ENCODE measurements at places on chromosomes 4 and X. TPM values are rescaled to one million over a fixed set of nuclear protein-coding genes. Genes with fewer than 3 reads are reported as not detected.

RPL34 gene
- 1,578 TPM for total RNA-seq

- DNase-seq: no peak
Measured at GRCh38 chr4:113086172-113086695, 36.8 kb downstream of the ANK2 start.

ACSL1 gene
- 43.2 TPM for total RNA-seq

KLF8 gene
- total RNA-seq: 12.6 TPM

GRCh38 chr4:97605932-97606331, 537.3 kb downstream of the STPG2 start:
- no peak for DNase-seq

GRCh38 chrX:141279476-141279875, 37.2 kb upstream of the SPANXC start:
- DNase-seq: no peak

DNA sequence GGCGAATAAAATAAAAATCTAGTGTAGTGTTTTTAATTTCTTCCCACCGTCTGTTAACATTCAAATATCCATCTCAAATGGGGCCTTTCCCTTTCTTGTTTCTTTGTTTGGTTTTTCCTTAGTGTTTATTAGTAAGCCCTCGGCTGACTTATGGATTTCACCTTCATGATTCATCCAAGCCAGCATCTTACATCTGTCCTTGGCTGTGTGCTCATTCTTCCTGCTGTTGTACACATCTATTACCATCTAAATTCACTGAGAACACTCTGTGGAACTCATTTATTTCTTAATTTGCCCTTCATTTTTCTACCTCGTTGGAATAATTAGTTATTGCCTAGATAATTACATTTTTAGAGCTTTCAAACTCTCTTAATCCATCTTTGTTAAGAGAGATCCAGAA, 84.9 kb downstream of the SPCS3 start:
- DNase-seq: no peak

DNA sequence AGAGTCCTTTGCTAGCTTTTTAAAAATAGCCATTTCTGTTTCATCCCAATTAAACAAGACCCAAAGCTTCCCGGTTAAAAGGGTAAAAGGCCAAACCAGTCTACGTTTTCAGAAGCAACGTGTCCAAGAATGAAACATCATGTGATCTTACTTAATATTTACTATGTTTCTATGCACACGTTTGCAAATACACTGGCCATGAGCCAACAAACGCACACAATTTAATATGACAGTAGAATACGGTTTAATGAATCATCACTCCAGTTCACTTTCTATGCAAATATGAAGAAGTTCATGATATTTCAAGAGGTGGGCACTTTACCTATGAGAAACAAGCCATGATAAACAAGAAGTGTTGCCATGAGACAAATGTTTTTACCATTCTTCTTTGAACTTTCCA, 4.3 kb downstream of the NR0B1 start:
- no peak for DNase-seq

- no peak for DNase-seq
Measured at GRCh38 chr4:145927030-145927429, 11.6 kb downstream of the ZNF827 start.

DNA sequence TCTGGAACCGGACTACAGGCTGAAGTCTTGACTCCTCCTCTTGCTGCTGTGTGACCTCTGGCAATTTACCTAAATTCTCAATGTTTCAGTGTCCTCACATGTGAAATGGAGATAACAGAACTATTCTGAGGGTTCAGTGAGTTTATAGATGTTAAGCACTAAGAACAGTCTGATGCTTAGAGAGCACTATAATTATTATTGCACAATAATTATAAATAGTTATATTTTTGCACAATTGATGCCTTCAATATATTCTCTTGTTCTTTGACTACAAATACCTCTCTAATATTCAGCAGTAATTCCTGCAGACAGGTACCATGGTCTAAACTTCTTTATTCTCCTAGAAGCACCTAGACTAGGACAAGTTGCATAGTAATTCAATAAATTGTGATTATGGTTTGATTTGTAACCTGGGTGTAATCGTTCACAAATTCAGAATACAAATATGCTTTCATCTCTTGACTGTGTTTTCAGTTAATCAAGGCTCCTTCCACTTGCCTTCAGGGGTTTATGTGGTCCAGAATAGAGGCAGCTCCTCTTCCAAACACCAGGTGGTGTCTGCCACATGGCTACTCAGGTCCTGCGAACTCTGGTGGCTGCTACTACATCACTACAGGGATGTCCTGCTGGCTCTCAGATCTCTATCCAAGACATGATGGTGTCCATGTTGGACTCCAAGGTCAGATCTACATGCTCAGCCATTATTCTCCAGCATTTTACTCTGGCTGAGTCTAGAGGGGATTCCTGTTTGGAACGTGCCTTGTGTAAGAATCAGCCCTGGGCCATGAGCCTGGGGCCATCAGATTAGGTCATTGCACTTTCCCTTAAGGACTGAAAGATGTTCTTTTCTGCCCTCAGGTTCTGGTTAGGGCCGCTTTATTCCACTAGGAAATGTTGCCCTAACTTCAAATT, 103.4 kb downstream of the QRFPR start:
- DNase-seq: no peak

DNA sequence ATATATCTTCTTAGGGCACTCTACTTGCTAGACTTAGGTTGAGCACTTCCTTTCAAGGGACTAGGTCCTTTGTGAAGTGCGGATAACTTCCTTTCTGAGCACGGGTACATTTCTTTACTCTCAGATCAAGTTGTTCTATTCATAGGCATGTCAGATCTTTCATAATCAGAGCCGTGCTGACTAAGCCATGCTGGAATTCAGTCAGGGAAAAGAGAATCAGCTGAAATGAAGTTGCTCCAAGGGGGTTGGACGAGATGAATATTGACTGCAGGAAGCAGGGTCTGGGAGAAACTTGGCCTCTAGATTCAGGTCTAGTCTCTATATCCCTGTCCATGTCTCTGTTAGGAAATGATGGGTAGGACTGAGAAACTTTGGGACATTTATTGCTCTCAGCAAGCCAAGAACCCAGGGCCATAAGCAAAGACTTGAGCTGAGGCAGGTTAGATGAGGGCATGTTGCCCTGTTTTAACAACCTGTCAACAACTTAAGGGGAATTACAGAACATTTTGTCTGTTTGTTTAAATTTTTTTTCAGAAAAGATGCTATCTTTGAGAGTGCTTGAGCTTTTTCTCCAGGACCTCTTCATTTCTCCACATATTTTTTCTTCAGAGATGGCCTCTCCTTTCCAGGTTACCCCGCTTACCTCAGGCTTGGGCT, 28.3 kb downstream of the AREG start:
- no peak for DNase-seq

DNA sequence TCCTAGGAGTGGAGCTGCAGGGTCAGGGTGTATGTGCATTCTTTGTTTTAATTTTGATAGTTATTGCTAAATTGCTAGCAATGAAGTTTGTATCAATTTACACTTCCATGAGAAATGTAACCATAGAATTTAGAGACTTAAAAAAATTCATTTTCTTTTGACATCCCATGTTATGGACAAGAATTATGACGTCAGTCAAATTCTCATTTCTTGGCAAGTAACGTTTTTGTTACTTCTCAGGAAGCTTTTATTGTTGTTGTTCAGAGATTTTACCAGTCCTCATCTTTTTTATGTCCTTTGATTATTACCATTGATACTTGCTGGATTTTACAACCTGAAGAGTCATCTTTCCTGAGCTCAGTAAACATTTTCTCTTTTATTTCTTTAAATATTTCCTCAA, 417.5 kb upstream of the ARX start:
- no peak for DNase-seq

TLR8 gene
- under 0.01 TPM for total RNA-seq

DNA sequence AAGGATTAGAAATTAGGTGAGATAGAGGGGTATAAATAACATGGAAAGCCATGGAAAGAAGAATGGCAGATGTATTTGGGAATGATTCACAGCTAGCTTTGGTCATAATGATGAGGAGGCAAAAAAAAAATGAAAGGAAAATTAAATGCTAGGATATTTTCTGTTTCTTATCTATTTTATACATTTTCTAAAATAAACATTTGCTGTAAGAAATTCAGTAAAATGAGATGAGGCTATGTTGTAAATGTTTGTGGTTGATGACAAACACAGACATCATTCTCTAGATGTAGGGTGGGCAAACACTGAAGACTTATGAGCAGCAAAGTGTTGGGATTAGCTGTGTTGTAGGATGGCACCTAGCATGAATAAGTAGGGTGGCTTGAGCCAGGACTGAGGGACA, 407.1 kb downstream of the IL15 start:
- no peak for DNase-seq

GRCh38 chr4:44447563-44448504, 775 bp downstream of the KCTD8 start:
- DNase-seq: peak; percentile 63

REELD1 gene
- total RNA-seq: not detected

GRCh38 chrX:39626749-39627148, 471.0 kb downstream of the BCOR start:
- no peak for DNase-seq

DNA sequence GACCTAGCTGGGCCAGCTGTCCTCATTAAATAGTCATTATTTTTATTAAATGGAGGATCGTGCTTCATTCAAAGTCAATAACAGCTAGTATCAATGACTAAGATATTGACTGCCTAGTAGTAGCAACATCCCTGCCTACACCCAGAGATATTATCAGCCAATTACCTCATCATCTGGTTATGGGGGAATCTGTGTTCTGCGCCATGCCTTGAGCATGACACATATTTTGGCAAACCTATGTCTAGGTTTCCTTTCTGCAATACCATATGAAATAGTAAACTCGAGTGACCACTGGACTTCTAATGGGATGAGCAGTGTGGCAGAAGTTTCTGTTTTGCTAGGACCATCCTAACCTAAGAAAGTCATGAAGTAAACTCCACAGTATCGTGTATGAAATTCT, 50.0 kb upstream of the AADAT start:
- DNase-seq: no peak

- DNase-seq: no peak
Measured at GRCh38 chrX:30577362-30577991, at the start of gene TASL. Gene TASL (minus strand): TSS chrX:30577766. CDS start chrX:30560355, 17,411 bp downstream.
